Nasal cavity respiratory epithelium epithelial cell of viscerocranial mucosa (primary cell): ENCODE measurements at places on chromosomes 16 and 17. TPM values are rescaled to one million over a fixed set of nuclear protein-coding genes. Genes with fewer than 3 reads are reported as not detected.

Gene CCL4
- total RNA-seq: not detected in 2 replicates

Gene ORC6
- total RNA-seq: 2.5 and 2.7 TPM in 2 replicates

Gene GP1BA
- not detected in 2 replicates for total RNA-seq

Gene C16orf54
- not detected in 2 replicates for total RNA-seq

Gene RAB26
- 0.28 and 0.34 TPM in 2 replicates for total RNA-seq

Gene SMIM5
- total RNA-seq: 0.34 and 0.93 TPM in 2 replicates

Gene SLFN14
- total RNA-seq: not detected in 2 replicates

Gene NEUROD2
- not detected in 2 replicates for total RNA-seq

Gene MMP28
- 31.8 and 151 TPM in 2 replicates for total RNA-seq

Gene FOXC2
- under 0.01 and 0.78 TPM in 2 replicates for total RNA-seq
